GM03348 (cell line): ENCODE measurements at places on chromosomes 6 and 20.

- DNase-seq, result no peak
Measured at GRCh38 chr6:33908025-33908424, 104.2 kb upstream of the MLN start.

DNA sequence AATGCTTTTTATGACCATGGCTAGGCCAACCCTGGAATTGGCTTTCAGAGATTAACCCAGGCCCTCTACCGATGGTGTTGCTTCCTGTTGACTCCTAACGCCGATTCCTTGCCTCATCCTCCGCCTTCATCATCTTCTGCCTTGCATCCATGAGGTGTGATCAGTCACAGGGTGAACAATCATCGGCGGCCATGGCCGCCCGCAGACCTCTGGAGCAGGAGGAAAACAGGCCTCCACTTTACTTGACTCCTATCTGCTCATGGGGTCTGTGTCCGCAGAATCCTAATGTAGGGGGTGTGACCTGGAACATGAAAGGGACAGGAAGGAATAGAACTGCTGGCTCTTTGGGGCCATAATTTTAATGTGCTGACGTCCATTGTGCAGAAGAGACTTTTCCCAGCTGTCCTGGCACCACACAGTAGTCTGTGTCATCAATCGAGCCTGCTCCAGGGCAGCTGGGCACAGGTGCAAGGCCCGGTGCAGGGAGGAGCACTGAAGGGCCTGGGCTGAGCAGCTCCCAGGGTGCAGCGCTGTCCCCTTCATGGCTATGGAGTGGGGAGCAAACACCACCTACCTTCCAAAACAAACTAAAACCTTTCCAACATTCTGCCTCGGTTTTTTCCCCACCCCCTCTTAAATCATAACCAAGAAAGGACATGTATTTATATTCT is 8.0 kb downstream of the SLC22A3 start:
- no peak for DNase-seq

DNA sequence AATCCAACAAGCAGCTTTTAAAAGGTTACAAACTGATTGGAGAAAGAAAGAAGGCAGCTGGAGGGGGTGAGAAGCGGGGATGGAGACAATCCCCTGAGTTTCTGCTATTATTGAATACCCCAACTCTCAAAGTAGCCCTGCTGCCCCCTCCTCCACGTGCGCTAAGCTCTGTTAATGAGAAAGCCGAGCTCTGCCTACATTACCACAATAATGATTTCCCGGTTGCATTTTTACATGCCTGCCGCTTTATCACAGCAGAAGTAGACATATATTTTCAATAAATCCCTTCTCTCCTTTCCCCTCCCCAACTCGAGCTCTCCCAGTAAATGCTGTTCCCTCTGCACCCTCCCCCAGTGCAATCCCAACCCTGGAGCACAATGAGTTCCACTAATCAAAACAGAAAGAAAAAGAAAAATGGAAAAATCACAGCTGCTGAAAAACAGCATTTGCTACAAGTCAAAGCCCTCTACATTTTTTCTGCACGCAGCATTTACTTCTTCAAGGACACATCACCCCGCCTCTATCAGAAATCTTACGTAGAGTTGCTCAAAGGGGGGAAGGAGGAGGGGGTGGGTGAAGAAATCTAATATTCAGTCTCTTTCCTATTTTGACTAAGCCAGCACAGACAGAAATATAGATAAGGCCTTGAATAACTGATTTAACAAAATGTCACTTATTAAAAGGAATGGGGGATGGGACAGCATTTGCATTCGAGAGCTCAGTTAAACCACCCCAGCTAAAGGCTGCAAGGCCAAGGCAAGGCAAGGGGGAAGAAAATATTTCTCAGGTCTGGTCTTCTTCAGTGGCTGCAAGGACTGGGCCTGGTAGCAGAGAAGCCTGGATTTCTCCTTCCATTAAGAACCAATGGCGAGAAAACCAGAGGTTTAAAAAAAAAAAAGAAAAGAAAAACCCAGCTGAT is 10.7 kb downstream of the TRERF1 start:
- DNase-seq, result peak; percentile 46

- no peak for DNase-seq
Measured at GRCh38 chr20:59701236-59701635, 96.9 kb downstream of the PHACTR3 start.

- peak; percentile 57 for DNase-seq
Measured at GRCh38 chr6:48765352-48765961, 654.5 kb upstream of the PTCHD4 start.

GRCh38 chr6:169227116-169227515 is 26.5 kb downstream of the THBS2 start:
- DNase-seq, result no peak

DNA sequence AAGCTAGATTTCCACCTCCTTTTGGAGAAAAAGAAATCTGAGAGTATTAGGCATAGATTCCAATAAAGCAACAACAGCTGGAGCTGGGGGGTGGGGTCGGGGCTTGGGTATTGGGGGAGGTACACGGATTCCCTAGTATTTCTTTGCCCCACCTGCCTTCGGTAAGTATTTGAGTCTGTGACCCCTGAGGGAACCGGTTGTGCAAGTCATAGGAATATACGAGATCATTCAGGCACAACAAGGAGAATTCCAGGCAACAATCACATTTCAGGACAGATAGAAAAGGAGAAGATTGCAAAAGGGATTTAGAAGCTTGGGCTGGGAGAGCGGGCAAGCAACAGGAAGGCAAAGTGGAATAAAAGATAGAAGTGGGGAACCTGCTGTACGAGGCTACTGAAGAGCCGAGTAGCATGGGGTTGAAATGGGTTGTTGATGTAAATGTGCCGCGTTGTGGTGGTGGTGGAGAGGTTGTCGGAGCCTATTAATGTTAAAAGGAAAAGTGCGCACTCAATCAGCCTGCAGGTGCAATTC is 148.9 kb downstream of the BCAS1 start:
- no peak for DNase-seq

GRCh38 chr6:44621846-44622245 is 234.3 kb downstream of the CDC5L start:
- DNase-seq, result no peak

- no peak for DNase-seq
Measured at GRCh38 chr6:151300267-151300991, 60.7 kb downstream of the AKAP12 start.

DNA sequence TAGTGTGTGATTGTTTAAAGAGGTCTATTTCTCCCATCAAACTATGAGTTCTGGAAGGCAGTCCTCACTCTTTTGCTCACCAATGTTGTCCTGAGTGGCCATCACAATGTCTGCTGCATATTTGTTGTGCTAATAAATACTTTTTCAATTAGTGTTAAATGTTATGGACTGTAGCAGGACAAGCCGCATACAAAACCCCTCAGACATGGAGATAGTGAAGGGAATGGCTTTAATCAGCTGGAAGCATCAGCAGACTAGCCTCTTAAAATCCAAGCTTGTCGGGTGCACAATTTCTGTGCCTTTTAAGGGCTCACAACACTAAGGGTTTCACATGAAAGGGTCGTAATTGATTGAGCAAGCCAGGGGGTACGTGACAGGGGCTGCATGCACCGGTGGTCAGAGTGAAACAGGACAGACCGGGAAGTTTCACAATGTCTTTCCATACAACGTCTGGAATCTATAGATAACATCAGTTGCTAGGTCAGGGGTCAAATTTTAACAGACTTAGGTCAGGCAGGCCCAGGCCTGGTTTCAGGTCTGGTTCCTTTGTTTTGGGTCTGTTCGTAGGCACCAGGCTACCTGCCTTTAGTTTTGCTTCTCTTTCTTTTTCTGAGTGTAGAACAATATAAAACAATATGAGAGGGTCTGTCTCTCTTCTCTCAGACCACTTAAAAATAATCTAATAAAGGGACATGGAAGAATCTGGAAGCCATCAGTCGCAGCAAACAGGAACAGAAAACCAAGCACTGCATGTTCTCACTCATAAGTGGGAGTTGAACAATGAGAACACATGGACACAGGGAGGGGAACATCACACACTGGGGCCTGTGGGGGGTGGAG is 327.6 kb upstream of the HTR1E start:
- no peak for DNase-seq

- DNase-seq, result no peak
Measured at GRCh38 chr6:10201606-10202510, 213.0 kb downstream of the TFAP2A start.

GRCh38 chr6:3885262-3886036 is 36.3 kb downstream of the FAM50B start:
- DNase-seq, result no peak

- no peak for DNase-seq
Measured at GRCh38 chr6:43058531-43058930, 703 bp downstream of the MRPL2 start.

DNA sequence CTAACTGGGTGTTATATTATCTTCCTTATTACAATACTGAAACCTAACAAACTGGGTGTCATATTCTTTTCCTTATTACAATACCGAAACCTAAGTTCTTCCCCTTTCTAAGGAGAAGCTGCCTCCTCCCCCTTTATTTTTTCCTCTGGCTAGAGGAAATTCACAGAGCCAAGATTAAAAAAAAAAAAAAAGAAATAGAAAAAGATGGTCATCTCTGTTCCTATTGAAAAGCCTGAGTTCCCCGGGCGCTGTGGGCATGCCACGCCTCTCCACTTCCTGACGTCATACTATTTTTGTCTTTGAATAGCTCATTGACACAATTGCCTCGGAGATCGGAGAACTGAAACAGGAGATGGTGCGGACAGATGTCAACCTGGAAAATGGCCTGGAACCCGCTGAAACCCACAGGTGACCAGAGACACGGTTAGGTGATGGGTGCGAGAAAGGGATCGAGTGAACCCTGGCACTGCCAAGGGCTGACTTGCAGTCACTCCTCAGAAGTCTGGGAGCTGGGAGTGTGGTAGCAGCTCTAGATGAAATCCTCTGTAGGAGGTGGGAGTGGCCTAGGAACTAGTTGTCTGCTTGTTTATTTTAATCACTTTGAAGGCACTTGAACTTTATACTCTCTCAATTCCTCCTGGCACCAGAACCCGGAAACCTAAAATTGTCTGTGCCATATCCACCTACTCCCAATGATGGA is 82.2 kb upstream of the NAA20 start:
- no peak for DNase-seq

- DNase-seq, result no peak
Measured at GRCh38 chr6:49555951-49556350, 5.5 kb downstream of the C6orf141 start.

DNA sequence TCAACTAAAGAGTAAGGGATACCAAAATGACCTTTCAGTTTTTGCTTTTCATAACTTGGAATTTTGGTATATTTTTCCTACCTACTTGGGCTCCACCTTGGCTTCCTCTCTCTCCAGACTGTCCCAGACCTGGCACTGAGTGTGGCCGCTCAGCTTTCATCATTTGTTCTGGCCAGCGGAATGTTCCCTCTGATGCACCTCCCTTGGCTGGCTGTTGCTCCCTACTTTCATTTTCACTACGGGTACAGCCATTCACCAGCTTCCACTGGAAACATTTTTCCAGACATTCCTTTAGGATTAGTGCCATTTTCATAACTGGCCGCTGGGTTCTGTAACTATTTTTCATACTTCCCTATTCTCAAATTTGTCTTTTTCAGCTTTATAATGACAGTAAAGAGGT is 487.4 kb downstream of the TENT5A start:
- peak; percentile 61 for DNase-seq

DNA sequence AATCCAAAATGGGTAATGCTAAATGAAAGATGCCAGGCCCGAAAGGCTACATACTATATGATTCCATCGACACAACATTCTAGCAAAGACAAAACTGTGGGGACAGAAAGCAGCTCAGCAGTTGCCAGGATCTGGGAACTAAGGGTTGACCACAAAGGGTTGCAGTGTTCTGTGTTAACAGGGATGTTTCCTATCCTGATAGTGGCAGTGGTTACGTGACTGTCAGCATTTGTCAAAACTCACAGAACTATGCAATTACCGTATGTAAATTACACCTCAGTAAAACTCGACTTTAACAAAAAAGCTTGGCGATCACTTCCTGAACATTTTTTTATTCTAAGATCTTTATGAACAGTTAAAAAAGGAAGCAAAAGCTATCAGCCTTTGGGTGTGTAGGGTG is 83.9 kb downstream of the BANF2 start:
- DNase-seq, result no peak

GRCh38 chr6:81476881-81477280 is 275.6 kb downstream of the TENT5A start:
- DNase-seq, result peak; percentile 23

GRCh38 chr6:161232010-161232409 is 41.9 kb downstream of the AGPAT4 start:
- DNase-seq, result no peak

- DNase-seq, result no peak
Measured at GRCh38 chr6:170346649-170347048, 40.1 kb downstream of the FAM120B start.

DNA sequence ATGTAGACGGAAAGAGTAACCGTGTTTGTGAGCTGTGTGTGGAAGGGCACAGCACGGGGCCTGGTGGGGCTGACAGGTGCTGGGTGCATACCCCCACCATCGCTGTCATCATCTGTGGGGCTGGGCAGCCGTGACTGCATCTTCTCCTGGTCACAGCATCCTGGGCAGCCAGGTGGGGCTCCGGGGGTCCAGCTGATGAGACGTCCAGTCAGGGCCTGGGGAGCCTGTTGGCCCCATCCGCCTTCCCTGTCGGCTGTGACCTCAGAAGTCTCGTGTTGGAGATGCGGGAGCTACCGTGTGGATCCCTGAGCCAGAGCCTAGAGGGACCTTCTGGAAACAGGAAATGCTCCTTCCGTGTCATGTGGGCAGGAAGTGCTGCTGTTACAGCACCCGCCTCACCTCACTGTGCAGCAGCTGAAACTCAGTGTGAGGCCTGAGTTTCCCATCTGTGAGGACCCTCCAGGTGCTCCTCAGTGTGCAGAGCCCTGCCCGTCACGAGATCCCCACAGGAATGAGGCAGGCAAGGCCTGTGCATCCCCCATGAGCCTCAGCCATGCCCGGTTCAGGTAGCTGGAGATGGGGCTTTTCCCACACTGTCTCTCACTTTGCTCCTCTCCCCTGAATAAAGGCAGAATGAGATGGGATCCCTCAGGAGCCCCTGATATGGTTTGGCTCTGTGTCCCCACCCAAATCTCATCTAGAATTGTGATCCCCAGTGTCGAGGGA is 108.7 kb downstream of the ERMARD start:
- no peak for DNase-seq

GRCh38 chr6:110181131-110182030 is 1.2 kb downstream of the CDC40 start:
- no peak for DNase-seq

DNA sequence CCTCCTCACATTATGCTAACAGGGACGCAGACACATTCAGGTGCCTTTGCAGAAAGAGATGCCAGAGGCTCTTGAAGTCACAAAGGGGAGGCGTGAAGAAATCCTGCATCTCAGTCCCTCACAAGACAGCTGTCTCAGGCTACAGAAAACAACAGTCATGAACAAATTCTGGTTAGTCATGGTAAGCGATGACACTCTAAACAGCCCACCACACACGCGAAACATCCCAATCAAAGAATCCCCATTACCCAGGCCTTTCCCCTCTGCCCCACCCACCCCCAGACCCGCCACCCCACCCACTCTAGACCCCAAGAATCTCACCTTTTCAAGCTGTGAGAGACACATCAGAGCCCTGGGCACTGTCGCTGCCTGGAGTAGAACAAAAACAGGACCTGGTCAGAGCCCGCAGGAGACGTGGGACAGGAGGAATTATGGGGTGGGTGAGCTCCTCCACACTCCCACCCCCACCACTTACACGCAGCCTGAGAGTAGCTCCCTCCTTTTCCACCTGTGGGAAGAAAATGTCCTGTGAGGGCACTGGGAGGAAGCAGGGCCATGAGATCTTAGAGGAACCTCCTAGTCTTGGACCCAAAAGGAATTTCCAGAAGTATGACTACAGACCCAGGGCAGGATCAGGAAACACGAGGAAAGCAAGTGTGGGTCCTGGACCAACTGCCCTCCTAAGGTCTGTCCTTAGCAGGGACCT is 2.7 kb downstream of the HLA-B start:
- DNase-seq, result no peak
